ENCODE measurements at places on chromosomes 12 and 14.

- DNase-seq, result no peak
Observed at GRCh38 chr14:70782361-70782760, 27.0 kb downstream of the MAP3K9 start.

DNA sequence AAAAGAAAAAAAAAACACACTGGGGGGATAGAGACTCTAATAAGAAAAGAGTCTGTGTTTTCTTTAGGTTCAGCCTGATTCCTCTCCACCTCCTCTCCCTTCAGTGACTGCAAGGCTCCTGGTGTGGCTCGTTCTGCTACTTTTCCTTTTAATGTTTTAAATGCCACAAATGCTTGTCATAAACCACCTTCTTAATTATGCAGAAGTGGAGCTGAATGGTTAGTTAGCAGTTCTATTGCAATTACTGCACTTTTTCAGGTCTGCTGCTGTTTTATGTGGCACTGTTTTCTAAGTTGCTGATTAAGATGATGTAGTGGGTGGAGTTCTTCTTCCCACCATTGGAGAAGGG, 878.1 kb downstream of the DIO2 start:
- no peak for DNase-seq

- DNase-seq, result no peak
Observed at GRCh38 chr12:30599608-30600007, 96.1 kb downstream of the IPO8 start.

GRCh38 chr12:110372056-110372425, 31.5 kb downstream of the ANAPC7 start:
- DNase-seq, result no peak

DNA sequence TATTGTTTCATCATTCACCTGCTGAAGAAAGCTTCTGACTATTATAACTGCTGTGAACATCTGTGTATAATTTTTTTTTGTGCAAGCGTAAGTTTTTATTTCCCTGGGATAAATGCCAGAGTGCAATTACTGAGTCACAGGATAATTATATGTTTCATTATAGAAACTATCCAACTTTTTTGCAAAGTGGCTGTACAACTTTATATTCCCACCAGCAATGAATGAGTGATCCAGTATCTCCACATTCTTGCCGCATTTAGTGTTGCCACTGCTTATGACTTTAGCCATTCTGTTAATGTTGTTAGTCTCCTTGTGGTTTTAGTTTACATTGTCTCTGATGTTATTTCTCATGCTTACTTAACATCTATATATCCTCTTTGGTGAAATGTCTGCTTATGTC, 88.1 kb upstream of the CCDC175 start:
- no peak for DNase-seq

GRCh38 chr14:88202286-88202685, 120.8 kb downstream of the KCNK10 start:
- DNase-seq, result no peak

DNA sequence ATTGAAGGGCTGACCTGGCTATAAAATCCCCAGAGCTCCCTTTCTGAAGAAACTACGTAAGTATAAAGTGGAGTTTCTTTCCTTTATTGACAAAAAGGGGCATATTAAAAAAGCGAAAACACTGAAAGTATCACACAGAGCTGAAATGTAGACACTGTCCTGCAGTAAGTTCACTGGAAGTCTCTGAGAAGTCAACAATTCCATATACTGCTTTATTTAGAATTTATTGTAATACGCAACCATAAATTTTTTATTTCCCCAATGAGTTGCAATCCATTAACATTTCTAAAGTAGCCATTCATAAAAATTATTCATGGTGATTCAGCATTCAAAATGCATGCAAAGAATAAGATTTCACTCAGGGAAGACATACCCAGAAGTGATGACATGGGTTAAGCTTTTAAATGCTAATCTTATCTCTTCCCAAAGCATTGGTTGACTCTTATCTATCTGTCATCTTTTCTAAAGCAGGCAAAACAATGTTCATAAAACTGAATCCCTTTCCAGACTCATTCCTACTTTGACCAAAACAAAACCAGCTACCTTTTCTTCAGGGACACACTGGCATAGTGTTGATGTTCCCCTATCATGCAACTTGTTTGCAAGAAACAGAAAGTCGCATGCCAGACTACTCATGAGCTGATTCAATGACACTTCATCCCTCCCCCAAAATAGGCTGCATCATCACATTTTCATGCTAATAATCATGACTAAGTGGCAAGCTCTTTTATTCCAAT, 17.3 kb downstream of the KITLG start:
- no peak for DNase-seq

GRCh38 chr14:44896275-44897040, 65.3 kb downstream of the KLHL28 start:
- DNase-seq, result no peak

- no peak for DNase-seq
Observed at GRCh38 chr12:108119126-108119973, 9.7 kb upstream of the WSCD2 start.

DNA sequence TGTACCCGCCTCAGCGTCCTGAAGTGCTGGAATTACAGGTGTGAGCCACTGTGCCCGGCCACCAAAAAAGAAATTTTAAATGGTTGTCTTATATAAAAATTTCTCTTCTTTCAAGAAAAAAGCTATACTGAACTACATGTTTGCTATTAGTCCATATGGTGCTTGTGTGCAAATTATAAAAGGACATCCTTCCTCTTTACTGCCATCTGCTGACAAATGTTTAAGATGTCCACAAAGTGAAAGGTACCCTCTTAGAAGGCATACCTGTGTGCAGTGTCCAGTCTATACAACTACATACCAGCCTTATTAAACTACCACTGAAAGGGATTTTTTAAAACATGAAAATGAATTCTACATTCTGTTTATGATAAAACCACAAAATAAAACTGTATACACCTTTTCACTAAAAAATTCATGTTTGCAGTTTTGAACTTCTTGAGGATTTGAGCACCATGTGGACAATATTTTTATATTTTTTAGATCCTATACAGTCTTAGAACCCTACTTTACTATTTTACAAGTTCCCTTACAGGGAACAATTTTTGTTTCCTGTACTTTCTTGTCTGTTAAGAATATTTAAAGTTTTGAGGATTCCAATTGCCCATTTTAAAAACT, 32.8 kb upstream of the TOMM20L start:
- no peak for DNase-seq

DNA sequence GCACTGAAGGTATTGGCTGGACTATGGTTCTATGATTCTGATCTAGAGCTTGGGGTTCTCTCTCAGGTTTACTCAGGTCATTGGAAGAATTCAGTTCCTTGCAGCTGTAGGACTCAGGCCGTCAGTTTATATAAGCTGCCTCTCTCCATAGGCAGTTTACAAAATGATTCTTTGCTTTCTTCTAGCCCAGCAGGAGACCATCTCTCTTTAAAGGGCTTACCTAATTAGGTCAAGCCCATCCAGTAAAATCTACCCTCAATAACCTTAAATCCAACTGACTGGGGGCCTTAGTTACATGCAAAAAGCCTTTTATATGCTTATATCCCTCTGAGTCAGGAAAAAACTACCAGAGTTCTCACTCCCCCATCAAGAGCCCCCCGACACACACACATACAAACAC, 80.5 kb upstream of the GARIN6 start:
- no peak for DNase-seq

DNA sequence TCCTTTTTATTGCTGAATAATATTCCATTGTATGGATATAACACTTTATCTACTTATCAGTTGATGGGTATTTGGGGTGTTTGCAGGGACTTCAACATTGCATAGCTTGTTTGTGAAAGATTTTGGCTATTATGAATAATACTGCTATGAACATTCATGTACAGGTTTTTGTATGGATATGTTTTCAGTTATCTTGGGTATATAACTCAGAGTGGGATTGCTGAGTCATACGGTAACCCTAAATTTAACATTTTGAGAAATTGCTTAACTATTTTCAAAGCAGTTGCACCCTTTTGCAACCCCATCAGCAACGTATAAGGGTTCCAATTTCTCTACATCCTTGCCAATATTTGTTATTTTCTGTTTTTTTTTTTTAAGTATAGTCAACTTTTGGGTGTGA, 27.3 kb upstream of the HELB start:
- DNase-seq, result no peak

DNA sequence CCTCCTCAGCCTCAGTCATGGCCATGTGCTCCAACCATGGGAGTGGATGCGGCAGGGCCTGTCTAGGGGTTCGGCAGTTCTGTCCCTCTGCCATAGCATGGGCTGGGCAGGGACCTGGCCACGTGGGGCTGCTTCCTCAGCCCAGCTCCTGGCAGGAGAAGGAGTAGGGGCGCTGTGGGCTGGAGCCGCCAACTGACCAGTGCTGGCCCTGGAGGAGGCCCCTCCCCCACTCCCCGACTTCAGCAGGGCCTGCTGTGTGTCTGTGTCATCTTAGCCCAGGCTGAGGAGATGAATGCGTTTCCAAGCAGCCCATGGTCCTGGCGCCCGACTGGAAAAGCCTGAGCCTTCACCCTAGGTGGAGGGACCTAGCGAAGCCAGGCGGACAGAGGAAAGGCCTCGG, 2.7 kb upstream of the PACS2 start:
- no peak for DNase-seq

DNA sequence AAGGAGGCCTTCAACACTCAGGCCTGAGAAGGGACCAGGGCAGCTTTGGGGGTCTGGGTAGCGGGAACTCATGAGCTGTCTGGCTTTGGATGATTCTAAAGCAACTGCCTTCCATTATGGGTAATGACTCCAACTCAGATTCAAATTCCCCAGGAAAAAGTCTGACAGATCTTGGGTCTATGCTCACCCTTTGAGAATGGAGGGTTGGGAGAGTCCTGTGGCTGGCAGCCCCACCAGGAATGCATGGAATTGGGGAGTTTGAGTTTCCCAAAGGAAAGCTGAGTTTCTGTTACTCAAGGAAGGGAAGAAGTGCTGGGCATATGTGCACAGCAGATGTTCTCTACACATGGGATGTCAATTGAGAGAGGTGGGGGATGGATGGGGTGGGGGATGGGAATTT, 22.4 kb upstream of the LTBP2 start:
- DNase-seq, result no peak

- no peak for DNase-seq
Observed at GRCh38 chr12:12176402-12176801, 90.4 kb downstream of the LRP6 start.

DNA sequence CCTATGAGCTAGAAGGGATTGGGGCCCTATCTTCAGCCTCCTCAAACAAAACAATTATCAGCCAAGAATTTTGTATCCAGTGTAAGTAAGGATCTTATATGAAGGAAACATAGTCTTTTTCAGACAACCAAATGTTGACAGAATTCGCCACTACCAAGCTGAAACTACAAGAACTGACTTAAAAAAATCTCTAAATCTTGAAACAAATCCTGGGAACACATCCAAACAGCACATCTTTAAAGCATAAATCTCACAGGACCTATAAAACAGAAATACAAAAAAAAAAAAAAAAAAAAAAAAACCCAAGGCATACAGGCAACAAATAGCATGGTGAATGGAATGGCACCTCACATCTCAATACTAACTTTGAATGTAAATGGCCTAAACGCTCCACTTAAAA, 41.3 kb upstream of the LMNTD1 start:
- DNase-seq, result no peak

DNA sequence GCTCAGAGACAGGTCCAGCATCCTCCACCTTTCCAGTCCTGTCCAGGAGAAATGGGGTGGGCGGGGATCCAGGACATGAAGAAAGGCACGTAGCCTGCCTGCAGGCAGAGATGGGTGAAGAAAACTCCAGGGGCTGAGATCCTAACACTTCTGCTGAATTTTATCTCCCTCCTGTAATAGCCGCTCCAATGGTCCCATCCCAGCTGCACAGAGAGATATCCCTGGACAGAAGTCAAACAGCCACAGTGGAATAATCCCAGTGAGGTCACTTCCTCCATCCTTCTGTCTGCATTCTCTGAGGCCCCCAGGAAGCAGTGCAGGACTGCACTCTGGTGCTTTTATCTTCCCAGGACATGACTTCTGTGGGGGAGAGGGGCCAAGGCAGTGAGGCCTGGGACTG, 26.3 kb downstream of the KRT18 start:
- no peak for DNase-seq

DNA sequence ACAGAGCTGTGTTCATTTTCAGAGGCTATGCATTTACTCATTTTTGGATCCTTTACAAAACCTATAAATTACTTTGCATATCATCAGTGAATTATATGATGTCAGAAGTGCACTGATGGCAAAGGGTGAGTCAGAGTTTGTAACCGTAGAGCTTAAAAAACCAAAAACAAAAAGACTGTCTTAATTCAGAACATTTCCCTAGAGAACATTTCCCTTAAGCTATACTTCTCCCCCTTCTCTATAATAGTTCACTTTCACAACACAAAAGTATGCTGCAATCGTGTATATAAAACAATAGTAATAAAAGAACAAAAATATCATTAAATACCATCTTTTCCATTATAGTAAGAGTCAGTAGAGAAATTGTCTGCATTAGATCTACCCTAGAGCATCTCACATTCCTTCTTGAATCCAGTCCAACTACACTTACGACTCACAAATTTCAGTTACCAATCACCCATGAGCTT, 934.9 kb downstream of the LRFN5 start:
- DNase-seq, result no peak

GRCh38 chr12:6722863-6723262, 983 bp upstream of the COPS7A start:
- DNase-seq, result no peak

GRCh38 chr14:30957813-30958370, 67.6 kb upstream of the AP4S1 start:
- no peak for DNase-seq

DNA sequence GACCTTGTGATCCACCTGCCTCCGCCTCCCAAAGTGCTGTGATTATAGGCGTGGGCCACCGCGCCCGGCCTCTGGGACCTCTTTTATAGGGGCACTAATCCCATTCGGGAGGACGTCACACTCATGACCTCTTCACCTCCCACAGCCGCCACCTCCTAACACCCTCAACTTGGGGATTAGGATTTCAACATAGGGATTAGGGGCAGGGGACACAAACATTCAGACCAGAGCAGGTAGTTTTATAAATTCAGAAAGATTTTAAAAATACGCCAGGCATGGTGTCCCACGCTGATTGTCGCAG, 49.4 kb downstream of the TPCN1 start:
- no peak for DNase-seq

DNA sequence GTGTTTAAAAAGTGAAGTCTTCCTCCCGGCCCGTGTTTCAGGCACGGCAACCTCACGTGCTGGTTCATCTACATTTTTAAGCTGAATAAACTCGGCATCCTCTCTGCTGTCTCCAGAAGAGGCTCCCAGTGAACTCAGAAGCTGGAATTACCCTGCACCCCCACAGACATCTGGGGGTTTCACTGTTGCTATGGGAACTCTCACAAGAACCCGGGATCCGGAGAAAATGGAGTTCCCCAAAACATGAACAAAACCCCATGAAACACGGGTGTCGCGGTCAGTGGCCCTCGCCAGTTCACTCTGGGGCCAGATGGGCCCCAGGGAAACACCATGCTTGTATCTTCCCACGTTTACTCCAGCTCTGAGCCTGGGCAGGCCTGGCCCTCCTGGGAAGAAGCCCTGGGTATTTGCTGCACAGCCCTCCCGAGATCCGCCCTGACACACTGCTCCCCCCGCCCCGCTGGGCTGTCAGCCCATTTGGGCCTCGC, 143.7 kb downstream of the PIWIL1 start:
- DNase-seq, result no peak

DNA sequence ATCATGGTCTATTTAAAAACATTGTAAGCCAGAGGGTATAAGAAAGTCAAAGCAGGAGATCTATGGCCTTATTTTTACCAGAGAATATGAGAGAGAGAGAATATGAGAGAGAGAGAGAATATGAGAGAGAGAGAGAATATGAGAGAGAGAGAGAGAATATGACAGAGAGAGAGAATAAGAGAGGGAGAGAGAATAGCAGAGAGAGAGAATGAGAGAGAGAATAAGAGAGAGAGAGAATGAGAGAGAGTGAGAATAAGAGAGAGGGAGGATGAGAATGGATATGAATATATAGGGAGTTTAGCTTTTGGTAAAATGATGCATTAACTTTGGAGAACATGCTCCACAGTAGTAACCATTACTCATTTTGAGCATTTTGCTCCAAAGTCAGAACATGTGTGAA, 48.0 kb upstream of the ALG10B start:
- no peak for DNase-seq
